ENCODE measurements at places on chromosomes 4 and X. TPM values are rescaled to one million over a fixed set of nuclear protein-coding genes. Genes with fewer than 3 reads are reported as not detected.

GRCh38 chr4:54687887-54688841, 30.4 kb downstream of the KIT start:
- no peak for DNase-seq

DNA sequence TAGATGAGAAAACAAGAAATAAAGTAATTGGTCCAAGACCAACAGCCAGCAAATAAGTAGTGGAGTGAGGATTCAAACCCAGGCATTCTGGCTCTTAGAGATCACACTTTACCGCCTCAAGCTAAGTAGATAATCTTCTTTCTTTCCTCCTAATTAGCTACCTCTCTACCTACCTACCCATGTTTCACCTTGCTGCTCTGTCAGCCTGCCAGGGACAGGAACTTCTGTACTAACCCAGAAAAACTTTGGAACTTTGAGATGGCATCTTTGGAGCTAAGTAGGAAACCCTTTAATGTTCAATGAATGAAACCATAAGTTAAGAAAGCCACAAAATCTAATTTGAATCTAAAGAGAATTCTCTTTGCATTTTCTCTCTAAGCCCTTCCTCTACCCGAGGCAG, 145.2 kb downstream of the CHRNA9 start:
- DNase-seq = no peak

The GALNTL6 gene
- polyA plus RNA-seq = 0.98 TPM

The APOO gene
- 38.6 TPM for polyA plus RNA-seq

The SLIT2 gene
- 45.3 TPM for polyA plus RNA-seq

- DNase-seq = no peak
Observed at GRCh38 chr4:145566768-145567167, 52.4 kb upstream of the MMAA start.

DNA sequence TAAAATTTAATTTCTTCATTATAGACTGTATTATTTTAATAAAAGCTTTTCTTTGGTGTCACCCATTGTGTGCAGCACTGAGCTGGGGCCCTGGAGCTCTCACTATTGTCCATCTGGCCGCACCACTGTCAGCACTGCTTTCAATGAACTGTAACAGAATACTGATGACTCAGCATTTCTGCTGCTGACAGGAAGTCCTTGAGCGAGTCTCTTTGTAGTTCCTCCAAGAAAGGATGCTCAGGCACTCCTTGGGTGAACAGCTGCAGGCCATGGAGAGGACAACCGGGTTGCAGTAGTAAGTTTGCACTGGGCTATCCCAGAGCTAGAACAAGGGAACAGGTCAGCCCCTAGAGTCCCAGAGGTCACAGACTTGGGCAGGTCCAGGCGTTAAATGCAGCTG, 81.6 kb downstream of the SORBS2 start:
- no peak for DNase-seq

The ADGRA3 gene
- polyA plus RNA-seq = 55.7 TPM

DNA sequence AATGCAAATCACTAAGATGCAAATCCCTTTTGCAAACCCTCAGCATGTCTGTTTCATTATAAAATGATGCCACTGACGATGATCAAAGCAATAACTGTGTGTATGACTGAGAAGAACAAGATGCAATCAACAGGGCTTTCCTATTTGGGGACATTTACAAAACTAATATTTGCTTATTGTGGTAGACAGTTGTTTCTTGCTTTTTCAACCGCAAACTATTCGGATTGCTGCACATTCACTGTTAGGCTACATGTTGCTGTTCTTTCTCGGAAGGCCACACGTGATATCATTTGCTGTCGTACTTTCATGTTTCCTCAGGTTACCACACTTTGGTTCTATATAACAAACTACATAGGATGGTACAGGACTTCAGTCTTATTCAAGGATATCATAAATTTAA, 49.8 kb downstream of the NPY5R start:
- no peak for DNase-seq

The DKK2 gene
- polyA plus RNA-seq = 1.8 TPM
